ENCODE measurements at places on chromosomes 13 and 19.
A peak's percentile ranks its signal among the peaks of the same experiment; 100 is the strongest.

GRCh38 chr19:1250437-1251260, 2.3 kb downstream of the MIDN start:
- DNase-seq = no peak

GRCh38 chr13:66506979-66507378, 723.2 kb downstream of the PCDH9 start:
- peak; percentile 4 for DNase-seq

GRCh38 chr13:100389617-100390016, 199.0 kb downstream of the GGACT start:
- no peak for DNase-seq

DNA sequence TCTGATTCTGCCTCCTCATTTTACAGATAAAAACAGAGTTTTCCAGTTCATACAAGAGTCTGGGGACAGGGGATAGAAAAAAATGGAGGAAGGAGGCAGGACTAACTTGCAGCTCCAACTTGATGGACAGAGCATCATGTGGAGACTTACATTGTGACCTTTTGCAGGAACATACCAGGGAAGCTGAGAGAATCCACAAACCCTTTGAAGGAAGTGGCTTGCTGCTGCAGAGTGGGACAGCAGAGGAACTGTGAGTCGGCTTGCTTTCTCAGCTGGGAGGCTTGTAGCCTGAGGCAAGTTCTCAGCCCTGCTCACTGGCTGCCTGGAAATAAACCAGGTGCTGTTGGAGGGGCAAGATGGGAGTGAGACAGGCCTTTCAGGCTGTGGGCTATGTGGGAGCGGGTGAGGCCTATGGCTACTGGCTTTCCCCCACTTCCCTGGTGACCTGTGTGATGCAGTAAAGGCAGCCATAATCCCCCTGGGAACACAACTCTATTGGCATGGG, 614.4 kb downstream of the KCTD12 start:
- DNase-seq = no peak

GRCh38 chr13:89554801-89555200, 1792.7 kb upstream of the MIR17HG start:
- DNase-seq = no peak

DNA sequence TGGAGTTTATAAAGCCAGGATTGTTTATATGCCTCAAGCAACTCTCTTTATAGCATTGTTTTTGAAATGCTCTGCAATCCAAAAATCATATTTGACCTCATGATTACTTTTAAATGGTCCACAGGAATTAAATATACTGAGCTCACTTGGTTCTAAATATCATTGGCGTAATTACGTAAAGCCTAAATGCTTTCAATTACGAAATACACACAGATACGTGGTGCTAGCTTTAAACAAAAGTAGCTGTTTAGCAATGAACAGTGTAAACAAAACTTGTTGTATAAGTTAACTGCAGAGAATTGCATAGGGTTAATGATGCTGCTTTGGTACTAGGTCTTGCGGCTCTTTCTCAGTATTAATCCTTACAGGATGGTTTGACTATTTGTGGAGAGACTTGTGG, 346.6 kb downstream of the COG6 start:
- no peak for DNase-seq

DNA sequence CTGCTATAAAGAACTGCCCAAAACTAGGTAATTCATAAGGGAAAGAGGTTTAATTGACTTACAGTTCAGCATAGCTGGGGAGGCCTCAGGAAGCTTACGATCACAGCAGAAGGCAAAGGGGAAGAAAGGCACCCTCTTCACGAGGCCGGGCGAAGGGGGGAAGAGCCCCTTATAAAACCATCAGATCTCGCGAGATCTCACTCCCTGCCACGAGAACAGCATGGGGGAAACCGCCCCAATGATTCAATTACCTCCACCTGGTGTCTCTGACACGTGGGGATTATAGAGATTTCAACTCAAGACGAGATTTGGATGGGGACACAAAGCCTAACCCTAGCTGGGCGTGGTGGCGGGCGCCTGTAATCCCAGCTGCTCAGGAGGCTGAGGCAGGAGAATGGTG, 42.8 kb downstream of the SLC6A16 start:
- DNase-seq = no peak

All from activated CD4-positive, alpha-beta T cell treated with anti-CD3 and anti-CD28 coated beads, Interleukin-2, amount 50 U/mL, for 16 hours (primary cell).